Iris pigment epithelial cell (primary cell): ENCODE measurements at places on chromosomes 7 and 10.

- DNase-seq: peak; percentile 52
Observed at GRCh38 chr7:124856299-124856888, 73.2 kb downstream of the POT1 start.

- peak; percentile 72 for DNase-seq
Observed at GRCh38 chr10:49407552-49408137, 11.8 kb upstream of the DRGX start.

- no peak for DNase-seq
Observed at GRCh38 chr10:9244864-9245263, 1190.4 kb downstream of the GATA3 start.

DNA sequence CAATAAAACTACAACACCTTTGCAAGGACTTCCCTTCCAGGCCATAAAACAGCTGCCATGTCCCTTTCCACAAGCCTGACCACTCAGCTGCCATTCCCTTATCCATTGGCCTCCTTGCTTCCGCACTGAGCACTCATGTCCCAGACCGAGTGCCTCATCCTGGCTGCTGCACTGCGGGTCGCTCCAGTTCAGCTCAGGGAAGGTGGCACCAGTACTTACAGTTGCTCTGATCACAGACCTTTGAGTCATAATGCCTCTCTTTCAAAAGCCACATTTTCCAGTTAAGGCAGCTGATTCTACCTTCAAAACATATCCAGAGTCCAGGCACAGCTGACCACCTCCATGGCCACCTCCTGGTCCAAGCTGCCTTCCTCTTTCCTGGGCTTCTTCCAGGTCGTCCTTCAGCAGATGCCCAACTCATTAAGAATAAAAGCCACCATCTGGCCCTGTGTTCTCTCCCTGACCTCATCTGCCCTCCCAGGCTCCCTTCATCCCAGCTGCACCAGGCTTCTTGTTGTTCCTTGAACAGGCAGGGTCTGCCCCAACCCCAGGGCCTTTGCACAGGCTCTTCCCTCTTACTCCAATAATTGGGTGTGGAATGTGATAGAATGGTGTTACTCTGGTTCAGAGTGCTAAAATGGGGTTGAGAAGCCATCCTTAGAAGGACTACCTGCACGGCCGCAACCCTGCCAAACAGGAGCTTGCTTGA is 64.5 kb downstream of the RAMP3 start:
- no peak for DNase-seq

DNA sequence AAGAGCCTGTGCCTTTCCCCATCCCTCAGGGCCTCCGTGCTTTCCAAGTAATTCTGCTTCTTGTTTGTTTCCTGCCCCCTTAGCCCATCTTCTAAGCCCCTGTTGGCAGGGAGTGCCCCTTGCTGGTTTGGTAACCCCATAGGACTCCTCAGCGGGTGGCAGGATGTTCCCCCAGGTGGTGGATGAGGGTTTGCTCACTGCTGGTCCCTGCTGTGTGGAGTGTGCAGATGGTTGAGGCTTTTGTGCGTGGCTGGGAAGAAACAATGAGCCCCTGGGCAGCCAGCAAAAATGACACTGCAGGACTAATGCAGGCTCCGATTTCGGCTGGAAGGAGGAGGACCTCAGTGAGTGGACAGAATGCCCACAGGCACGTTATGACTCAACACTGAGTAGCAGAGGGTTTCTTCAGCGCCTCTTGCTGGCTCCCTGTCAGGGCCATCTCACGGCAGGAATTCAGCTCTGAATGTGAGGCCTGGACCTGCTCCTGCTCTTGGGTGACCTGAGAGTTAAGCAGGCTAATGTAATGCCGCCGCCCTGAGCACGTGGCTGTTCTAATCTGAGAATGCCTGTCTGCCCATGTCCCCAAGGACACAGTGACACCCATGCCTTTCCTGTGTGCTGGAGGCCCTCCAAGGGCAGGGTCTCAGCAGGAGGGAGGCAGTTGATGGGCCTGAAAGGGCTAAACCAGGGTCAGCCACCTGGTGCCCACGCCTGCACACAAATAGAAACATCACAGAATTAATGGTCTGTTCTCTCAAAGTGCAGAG is 16.6 kb downstream of the BAG3 start:
- peak; percentile 97 for DNase-seq

- no peak for DNase-seq
Observed at GRCh38 chr7:10646194-10646593, 327.5 kb upstream of the PHF14 start.

- DNase-seq: no peak
Observed at GRCh38 chr10:97058521-97058920, 127.2 kb downstream of the SLIT1 start.

GRCh38 chr7:38294926-38295325 is 21.5 kb upstream of the TARP start:
- no peak for DNase-seq

- DNase-seq: no peak
Observed at GRCh38 chr7:130113887-130114286, 43.6 kb downstream of the KLHDC10 start.

DNA sequence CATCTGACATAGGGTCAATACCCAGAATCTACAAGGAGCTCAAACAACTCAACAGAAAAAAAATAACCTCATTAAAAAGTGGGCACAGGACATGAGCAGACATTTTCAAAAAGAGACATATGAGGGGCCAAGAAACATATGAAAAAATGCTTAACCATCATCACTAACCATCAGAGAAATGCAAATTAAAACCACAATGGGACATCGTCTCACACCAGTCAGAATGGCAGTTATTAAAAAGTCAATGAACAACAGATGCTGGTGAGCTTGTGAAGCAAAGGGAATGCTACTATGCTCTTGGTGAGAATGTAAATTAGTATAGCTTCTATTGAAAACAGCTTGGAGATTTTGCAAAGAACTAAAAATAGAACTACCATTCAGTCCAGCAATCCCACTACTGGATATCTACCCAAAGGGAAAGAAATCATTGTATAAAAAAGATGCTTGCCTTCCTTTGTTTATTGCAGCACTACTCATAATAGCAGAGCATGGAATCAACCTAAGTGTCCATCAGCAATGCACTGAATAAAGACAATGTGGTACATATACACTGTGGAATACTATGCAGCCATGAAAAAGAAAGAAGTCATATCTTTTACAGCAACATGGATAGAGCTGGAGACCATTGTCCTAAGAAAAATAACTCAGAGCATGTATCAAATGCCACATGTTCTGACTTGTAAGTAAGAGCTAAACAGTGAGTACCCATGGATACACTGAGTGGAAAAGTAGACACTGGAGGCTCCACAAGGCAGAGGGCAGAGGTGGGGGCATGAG is 139.8 kb downstream of the ADARB2 start:
- DNase-seq: no peak

DNA sequence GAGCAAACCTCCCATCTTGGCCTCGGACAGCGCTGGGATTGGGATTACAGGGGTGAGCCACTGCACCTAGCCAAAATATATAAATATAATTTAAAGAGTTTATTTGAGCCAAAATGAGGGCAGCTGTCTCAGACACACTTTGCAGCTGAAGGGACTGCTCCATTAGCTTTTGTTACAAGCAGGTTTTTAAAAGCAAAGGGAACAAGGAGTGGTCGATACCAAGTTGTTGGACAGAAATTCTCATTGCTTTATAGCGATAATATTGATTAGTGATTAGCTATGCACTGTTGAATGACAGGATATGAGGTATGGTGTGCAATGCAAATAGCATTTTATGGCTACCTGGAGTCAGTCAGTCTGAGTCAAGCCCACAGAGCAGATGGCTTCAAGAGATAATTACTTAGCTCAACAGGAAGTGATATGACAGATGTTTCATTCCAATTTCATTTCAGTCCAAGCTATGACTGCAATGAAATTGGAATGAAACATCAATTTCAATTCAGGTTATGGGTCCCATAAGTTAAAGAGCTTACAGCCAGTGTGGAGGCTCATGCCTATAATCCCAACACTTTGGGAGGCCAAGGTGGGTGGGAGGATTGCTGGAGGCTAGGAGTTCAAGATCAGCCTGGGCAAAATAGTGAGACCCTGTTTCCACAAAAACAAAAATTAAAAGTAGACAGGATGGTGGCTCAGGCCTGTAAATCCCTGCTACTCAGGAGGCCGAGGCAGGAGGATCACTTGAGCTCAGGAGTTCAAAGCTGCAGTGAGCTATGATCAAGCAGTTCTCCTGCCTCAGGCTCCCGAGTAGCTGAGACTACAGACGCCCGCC is 23.1 kb downstream of the TYW1 start:
- DNase-seq: peak; percentile 38

DNA sequence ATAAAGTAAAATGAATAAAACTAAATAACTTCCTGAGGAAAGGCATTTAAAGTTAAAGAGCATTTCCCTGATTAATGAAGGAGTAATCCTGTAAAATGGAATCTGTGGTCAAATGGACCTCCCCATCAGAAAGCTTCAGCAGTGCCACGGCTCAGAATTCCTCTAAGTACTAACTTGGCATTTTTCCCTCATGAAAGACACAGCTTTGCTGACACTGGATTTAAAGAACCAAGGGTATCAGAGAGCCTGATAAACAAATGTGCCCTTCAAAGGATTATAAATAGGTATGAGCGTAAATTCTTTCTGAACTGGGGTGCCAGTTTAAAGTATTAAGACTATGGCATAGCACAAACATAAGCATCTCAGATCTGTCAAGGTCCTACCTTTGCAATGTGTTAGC is 24.2 kb upstream of the RNF148 start:
- no peak for DNase-seq

DNA sequence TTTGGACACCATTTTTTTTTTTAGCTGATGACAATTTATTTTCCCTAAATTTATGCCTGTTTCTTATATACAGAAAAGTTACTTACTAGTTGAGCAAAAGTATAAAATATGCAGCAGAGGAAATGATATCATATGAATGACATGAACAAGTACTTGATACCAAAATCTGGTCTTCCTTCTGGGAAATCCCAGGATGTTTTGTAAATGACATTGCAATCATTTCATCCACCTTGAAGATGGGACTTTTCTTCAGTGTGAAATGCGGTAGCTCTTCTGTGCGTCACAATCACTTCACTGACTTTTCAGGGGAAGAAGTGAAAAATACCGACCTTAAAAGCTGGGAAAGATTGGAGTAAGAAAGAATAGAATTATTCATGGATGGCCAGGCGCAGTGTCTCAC is 23.8 kb downstream of the C1QL3 start:
- peak; percentile 69 for DNase-seq

GRCh38 chr7:30119890-30120577 is 14.8 kb upstream of the MTURN start:
- DNase-seq: no peak

- no peak for DNase-seq
Observed at GRCh38 chr7:155062411-155062810, 7.7 kb upstream of the HTR5A start.

DNA sequence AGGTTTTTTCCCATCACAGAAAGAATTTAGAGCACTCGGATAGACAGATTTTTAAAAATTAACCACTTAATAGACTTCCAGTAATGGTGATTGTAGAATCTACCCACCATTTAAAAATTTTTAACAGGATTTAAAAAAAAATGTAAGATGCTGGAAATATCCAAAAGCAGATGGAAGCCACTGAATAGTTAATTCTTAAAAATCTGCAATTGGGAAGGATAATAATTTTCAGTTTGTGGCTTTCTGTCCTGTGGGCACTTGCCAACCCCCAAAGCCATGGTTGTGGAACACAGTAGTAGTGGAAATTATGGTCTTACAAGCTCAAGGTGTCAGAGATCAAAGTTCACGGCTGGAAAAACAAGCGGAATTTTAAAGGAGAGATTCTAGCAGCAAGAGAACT is 101.0 kb upstream of the SP4 start:
- no peak for DNase-seq

DNA sequence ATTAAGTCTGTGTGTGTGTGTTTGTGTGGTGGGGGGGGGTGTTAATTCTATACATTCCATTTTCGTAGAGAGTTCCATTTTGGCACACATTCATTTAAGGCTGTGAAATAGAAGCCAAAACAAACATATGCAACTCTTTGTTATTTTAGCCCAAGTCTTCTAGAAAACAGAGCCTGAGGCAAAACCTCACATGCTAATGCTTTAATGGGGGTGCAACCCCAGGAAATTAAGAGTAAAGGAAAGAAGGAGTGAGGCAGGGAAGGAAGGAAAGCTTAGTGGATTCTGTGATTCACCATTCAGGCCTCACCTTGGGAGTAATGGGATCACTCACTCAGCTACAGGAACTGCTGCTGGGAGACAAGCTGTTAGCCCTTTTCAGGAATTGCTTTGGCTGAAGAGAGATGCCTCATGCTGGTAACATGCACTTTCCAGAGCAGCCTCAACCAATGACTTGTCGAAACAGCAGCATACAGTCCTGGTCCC is 73.0 kb upstream of the CTTNBP2 start:
- DNase-seq: peak; percentile 25

DNA sequence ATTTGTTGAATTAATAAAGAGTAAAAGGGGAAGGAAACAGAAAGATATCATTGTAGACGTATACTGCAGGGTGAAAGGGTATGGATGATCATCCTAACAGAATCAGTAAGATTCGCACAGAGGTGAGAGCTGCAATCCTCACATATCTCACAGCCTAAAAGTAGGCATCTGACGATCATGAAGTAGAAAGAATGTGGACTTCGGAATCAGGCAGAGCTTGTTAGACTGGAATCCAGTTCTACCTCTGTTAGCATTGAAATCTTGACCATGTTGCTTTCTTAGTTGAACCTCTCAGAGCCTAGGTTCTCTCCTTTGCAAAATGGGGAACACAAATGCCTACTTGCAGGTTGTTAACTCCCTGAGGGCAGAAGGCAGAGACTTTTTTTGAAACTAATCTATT is 320.0 kb upstream of the C7orf33 start:
- no peak for DNase-seq
